A549 treated with AZD2906 at 1 μM for 4 hours (cell line): ENCODE measurements at places on chromosomes 4 and X. TPM values are rescaled to one million over a fixed set of nuclear protein-coding genes. Genes with fewer than 3 reads are reported as not detected.

TSPAN6 gene
- total RNA-seq, result 35.0 to 45.4 TPM (median 36.2 TPM) in 5 replicates

TRIML2 gene
- 30.7 to 47.1 TPM (median 37.1 TPM) in 5 replicates for total RNA-seq

NDST3 gene
- not detected in 5 replicates for total RNA-seq

SEC31A gene
- 77.0 to 90.1 TPM (median 82.5 TPM) in 5 replicates for total RNA-seq

GLRA2 gene
- total RNA-seq, result not detected in 5 replicates

OPHN1 gene
- total RNA-seq, result 1.2 to 3.3 TPM (median 1.7 TPM) in 5 replicates

CC2D2A gene
- total RNA-seq, result 11.3 to 14.0 TPM (median 12.1 TPM) in 5 replicates

PCSK1N gene
- 18.0 to 55.7 TPM (median 48.7 TPM) in 5 replicates for total RNA-seq

VCX3B gene
- total RNA-seq, result not detected in 5 replicates

LIMCH1 gene
- 35.7 to 54.6 TPM (median 47.2 TPM) in 5 replicates for total RNA-seq

AKAP14 gene
- total RNA-seq, result 0.08 TPM in 1 of 5 replicates, not detected in the others

ABCE1 gene
- 57.6 to 115 TPM (median 62.0 TPM) in 5 replicates for total RNA-seq

F9 gene
- not detected in 5 replicates for total RNA-seq

PNMA3 gene
- total RNA-seq, result 0.17 to 0.38 TPM (median 0.22 TPM) in 5 replicates

XAGE2 gene
- not detected in 5 replicates for total RNA-seq

FRMD7 gene
- not detected in 5 replicates for total RNA-seq

CENPI gene
- 11.0 to 14.9 TPM (median 13.1 TPM) in 5 replicates for total RNA-seq

NPY2R gene
- 0.02 to 0.03 TPM (median 0.02 TPM) in 3 of 5 replicates, not detected in the others for total RNA-seq

HADH gene
- total RNA-seq, result 21.8 to 24.2 TPM (median 23.7 TPM) in 5 replicates

VSIG1 gene
- 0.14 to 0.40 TPM (median 0.22 TPM) in 5 replicates for total RNA-seq

WNK3 gene
- total RNA-seq, result 0.03 to 0.11 TPM (median 0.07 TPM) in 5 replicates

FREM3 gene
- not detected in 5 replicates for total RNA-seq

BMX gene
- total RNA-seq, result not detected in 5 replicates

SHOX gene
- total RNA-seq, result 0.02 TPM in 4 of 5 replicates, not detected in the other

IL3RA gene
- 0.14 to 0.24 TPM (median 0.21 TPM) in 5 replicates for total RNA-seq

ADH1C gene
- not detected in 5 replicates for total RNA-seq

TNMD gene
- total RNA-seq, result not detected in 5 replicates

ANOS1 gene
- 0.01 to 0.08 TPM (median 0.05 TPM) in 5 replicates for total RNA-seq

SLIT2 gene
- total RNA-seq, result 0.02 to 0.03 TPM (median 0.03 TPM) in 3 of 5 replicates, not detected in the others

ODAPH gene
- total RNA-seq, result 0.05 TPM in 1 of 5 replicates, not detected in the others

CPXCR1 gene
- total RNA-seq, result not detected in 5 replicates

SPATA18 gene
- total RNA-seq, result 3.9 to 4.5 TPM (median 4.3 TPM) in 5 replicates

IL1RAPL1 gene
- not detected in 5 replicates for total RNA-seq

FAM236B gene
- not detected in 5 replicates for total RNA-seq

PRSS12 gene
- 0.19 to 0.31 TPM (median 0.27 TPM) in 5 replicates for total RNA-seq

PABPC1L2A gene
- total RNA-seq, result not detected in 5 replicates

CRLF2 gene
- 0.56 to 1.4 TPM (median 0.87 TPM) in 5 replicates for total RNA-seq

ADH1B gene
- not detected in 5 replicates for total RNA-seq
